GM12878 (cell line): ENCODE measurements at places on chromosomes 2 and 18.

GRCh38 chr2:202064171-202064880 lies 8.7 kb upstream of the KIAA2012 start:
- H3K27me3 ChIP-seq, result no peaks in the 10 kb centered on the region
- H3K4me3 ChIP-seq, result no peak overlapping the region
- no peaks in the 10 kb centered on the region for H3K36me3 ChIP-seq

- H3K27me3 ChIP-seq, result no peaks in the 10 kb centered on the region
- H3K4me1 ChIP-seq, result no peaks in the 10 kb centered on the region
- no peak for DNase-seq
- H3K4me3 ChIP-seq, result no peak overlapping the region
Measured at GRCh38 chr2:173058097-173058496, 17.5 kb upstream of the MAP3K20 start.

DNA sequence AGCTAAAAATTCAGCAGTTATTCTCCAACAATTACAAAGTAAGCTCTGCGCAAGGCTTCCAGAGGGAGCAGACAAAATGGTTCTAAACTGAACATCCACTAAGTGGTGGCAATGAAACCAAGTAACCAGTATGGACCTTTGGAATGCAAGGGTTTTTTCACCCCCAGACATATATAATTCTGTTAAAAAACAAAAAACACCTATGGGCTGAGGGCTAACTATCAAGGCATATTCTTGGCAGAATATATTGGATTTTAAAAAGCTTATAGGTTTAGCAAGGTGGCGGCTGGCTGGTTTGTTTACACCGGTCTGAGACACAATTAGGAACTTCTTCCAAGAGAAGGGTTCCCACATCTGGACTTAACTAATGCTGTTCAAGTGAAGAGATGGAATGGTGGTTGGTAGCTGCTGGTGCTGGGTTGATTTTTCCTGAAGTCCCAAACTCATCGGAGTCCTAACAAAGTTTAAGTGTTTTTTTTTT lies 2.8 kb downstream of the ZFP36L2 start:
- H3K4me1 ChIP-seq, result peaks cover 30% of the 10 kb centered on the region
- H3K27ac ChIP-seq, result peak overlapping the region; percentile 97
- no peak for DNase-seq
- peak overlapping the region; percentile 81 for H3K4me3 ChIP-seq
- no peaks in the 10 kb centered on the region; the same call in 1 of the 2 replicates for H3K36me3 ChIP-seq

DNA sequence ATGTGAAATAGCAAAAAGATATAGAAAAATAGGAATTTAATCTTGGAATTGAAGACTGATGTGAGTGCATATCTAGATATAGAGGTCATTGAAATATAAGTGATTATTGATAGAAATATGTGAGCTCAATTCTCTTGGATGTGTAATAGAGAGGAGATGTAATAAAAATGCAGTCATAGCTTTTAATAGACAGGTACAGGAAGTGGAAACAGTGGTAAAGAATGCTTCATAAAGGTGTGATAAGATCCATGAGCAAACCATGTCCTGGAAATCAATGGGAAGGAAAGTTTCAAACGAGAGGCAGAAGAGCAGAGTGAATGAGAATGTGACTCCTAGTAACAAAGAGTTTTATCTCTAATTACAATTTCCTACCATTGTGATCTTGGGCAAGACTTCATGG lies 634.7 kb upstream of the ZNF804A start:
- H3K27ac ChIP-seq, result no peak overlapping the region
- DNase-seq, result no peak
- no peak overlapping the region for H3K4me3 ChIP-seq

DNA sequence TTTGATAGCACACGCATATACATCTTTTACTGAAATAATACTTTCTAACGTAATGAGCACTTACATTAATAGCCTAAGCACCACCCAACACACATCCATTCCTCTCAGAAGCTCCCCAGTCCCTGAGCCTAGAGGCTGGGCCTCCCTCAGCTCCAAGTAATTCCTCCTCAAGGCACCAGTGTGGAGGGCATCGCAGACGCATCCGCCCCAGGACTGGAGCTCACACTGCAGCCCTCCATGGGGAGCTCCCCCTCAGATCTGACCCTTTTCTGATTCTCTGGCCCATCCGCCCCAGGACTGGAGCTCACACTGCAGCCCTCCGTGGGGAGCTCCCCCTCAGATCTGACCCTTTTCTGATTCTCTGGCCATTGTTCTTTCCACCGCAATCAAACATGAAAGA lies 60.4 kb upstream of the SNTG2 start:
- H3K4me1 ChIP-seq, result no peaks in the 10 kb centered on the region
- no peak overlapping the region for H3K27ac ChIP-seq
- no peak overlapping the region for H3K4me3 ChIP-seq
- H3K27me3 ChIP-seq, result no peaks in the 10 kb centered on the region
- DNase-seq, result no peak

- H3K4me1 ChIP-seq, result peaks cover 8% of the 10 kb centered on the region
- no peaks in the 10 kb centered on the region for H3K27me3 ChIP-seq
- H3K4me3 ChIP-seq, result no peak overlapping the region
- DNase-seq, result no peak
Measured at GRCh38 chr2:75076088-75076487, 117.6 kb downstream of the POLE4 start.

- no peak overlapping the region for H3K27ac ChIP-seq
- H3K27me3 ChIP-seq, result no peaks in the 10 kb centered on the region; the same call in 1 of the 2 replicates
- H3K4me1 ChIP-seq, result 0 out of 2 replicates have a peak, but pooled peaks cover 3% of the 10 kb centered on the region
- DNase-seq, result no peak
- H3K36me3 ChIP-seq, result no peaks in the 10 kb centered on the region
Measured at GRCh38 chr2:238237431-238238135, 2.3 kb downstream of the HES6 start.

DNA sequence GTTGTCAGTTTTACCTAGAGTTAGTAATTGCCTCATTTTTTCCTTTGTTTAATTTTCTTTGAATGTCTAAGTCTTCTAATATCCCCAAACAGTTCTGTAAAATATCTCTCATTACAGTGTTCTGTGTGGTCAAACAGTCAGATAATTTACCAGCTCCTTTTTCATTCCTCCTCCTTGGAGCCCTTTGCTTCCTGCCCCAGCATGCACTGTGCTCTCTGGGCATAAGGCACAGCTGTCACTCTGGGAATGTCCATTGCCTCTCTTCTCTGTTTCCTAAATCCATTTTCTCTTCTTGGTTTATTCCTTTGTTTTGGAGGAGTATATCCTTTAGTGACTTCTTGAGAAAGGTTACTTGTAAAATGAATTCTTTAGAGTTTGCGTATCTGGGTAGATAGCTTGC lies 139.3 kb downstream of the PLCL1 start:
- H3K4me1 ChIP-seq, result no peaks in the 10 kb centered on the region
- H3K27ac ChIP-seq, result no peak overlapping the region
- H3K36me3 ChIP-seq, result no peaks in the 10 kb centered on the region
- no peaks in the 10 kb centered on the region for H3K27me3 ChIP-seq
- no peak overlapping the region for H3K4me3 ChIP-seq

GRCh38 chr2:128026448-128027277 lies 1.2 kb downstream of the SAP130 start:
- no peak for DNase-seq
- H3K4me3 ChIP-seq, result peak overlapping the region; percentile 96
- no peaks in the 10 kb centered on the region; the same call in 1 of the 2 replicates for H3K27me3 ChIP-seq
- no peaks in the 10 kb centered on the region for H3K36me3 ChIP-seq
- H3K27ac ChIP-seq, result peak overlapping the region; percentile 38; the same call in 1 of the 2 replicates
- H3K4me1 ChIP-seq, result 0 out of 2 replicates have a peak, but pooled peaks cover 3% of the 10 kb centered on the region

DNA sequence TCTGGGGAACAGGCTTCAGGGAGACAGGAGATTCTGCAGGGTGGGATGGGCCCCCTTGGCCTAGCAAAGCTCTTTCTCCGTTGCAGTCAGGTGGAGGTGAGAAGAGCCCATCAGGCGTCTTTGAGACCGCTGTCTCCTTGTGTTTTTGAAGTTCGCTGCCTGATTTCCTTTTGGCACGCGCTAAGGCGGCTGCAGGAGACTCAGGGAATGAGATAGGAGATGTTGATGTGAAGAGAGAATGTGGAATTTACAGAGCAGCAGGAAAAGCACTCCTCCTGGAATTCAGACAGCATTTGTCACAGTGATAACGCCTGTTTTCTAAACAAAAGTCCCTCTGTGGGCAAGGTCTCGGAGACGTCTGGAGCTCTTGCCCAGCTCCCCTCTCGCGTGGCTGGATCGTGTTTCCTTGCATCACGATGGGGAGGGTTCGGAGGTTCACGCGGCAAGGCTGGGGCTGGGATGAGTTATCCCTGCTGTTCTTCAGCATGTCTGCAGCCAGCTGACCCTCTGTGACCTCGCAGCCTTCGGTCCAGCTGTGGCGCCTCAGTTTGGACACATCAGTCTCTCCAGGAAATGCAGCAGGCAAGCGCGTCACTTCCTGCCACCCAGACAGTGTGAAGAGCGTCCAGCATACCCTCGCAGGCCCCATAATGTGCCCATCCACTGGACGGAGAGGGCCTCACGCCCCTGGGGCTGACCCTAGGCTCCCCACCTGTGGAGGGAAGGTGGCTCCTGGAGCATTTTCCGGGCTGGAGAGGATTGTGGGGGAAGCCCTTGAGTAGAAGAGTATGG lies 30.2 kb downstream of the GLI2 start:
- no peaks in the 10 kb centered on the region for H3K4me1 ChIP-seq
- no peak for DNase-seq
- no peaks in the 10 kb centered on the region for H3K36me3 ChIP-seq
- no peak overlapping the region for H3K4me3 ChIP-seq
- no peak overlapping the region for H3K27ac ChIP-seq

DNA sequence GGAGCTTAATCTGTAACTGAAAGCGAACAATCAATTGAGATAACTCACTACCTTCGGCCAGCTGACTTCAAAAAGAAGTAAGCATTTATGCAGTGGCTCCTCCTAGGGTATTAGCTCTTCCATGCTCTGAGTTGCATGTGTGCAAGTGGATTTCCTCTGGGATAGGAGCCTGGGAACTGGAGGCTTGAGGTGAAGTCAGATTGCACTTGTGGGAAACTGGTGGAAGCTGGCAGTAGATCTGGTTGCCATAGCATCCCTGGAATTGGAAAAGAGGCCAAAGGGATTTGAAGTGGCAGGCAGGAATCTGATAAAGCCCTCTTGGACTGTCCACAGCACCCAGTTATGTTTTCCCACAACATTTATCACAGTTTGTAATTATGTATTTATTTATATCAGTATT lies 50.6 kb upstream of the FMNL2 start:
- H3K4me1 ChIP-seq, result no peaks in the 10 kb centered on the region
- peaks cover 2% of the 10 kb centered on the region for H3K27me3 ChIP-seq
- H3K36me3 ChIP-seq, result no peaks in the 10 kb centered on the region
- no peak overlapping the region for H3K27ac ChIP-seq

GRCh38 chr2:23619941-23620340 lies 235.0 kb downstream of the KLHL29 start:
- no peaks in the 10 kb centered on the region for H3K27me3 ChIP-seq
- DNase-seq, result no peak
- H3K4me3 ChIP-seq, result no peak overlapping the region
- no peak overlapping the region for H3K27ac ChIP-seq

DNA sequence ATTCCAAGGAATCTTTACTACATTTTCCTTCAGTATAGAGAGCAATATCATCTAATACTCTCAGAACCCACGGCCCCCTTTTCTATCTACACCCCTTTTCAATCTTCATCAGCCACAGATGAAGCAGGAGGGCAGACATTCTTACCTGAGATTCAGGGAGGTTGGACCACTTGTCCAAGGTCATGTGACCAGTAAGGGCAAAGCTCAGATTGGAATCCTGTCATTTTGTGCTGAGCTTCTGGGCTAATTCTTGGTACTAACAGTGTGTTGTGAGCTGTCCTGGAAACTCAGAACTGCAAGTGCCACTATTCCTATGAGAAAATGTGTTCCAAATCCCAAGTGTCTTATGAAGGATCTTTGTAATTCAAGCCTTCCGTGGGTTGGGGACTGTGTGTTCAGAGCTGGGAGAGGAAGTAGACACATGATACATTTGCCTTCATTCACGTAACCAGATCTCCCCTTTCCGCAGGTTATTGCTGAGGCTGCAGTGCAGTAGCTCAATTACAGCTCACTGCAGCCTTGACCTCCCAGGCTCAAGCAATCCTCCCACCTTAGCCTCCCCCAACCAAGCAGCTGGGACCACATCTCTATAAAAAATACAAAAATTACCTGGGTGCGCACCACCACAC lies 3.3 kb downstream of the CHRNA1 start:
- no peaks in the 10 kb centered on the region for H3K36me3 ChIP-seq
- no peak overlapping the region for H3K4me3 ChIP-seq
- DNase-seq, result no peak
- no peak overlapping the region for H3K27ac ChIP-seq
- H3K27me3 ChIP-seq, result peaks cover 3% of the 10 kb centered on the region; the same call in 1 of the 2 replicates

DNA sequence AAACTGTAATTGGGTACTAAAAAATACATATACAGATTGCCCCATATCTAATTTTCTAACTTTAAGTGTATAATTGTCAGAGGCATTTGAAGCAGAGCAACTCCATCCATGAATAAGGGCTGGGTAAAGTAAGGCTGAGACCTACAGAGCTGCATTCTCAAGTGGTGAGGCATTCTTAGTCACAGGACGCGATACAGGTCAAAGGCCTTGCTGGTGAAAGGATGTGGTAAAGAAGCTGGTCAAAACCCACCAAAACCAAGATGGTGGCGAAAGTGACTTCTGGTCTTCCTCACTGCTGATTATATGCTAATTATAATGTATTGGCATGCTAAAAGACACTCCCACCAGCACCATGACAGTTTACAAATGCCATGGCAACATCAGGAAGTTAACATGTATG lies 50.0 kb downstream of the SLC8A1 start:
- H3K4me1 ChIP-seq, result no peaks in the 10 kb centered on the region
- no peak overlapping the region for H3K4me3 ChIP-seq
- H3K27me3 ChIP-seq, result no peaks in the 10 kb centered on the region
- H3K36me3 ChIP-seq, result no peaks in the 10 kb centered on the region
- no peak overlapping the region for H3K27ac ChIP-seq

GRCh38 chr2:206442833-206443734 lies at the start of gene ADAM23:
TSS of gene ADAM23 (plus strand) at chr2:206443532. CDS start at chr2:206443867, 335 bp downstream.
- peak within 1 kb of the TSS; percentile 63 for H3K4me3 ChIP-seq
- H3K36me3 ChIP-seq, result no peaks in the 10 kb centered on the region
- DNase-seq, result no peak
- H3K4me1 ChIP-seq, result peaks cover 7% of the 10 kb centered on the region

- H3K27me3 ChIP-seq, result no peaks in the 10 kb centered on the region
- peak; percentile 62 for DNase-seq
- H3K4me3 ChIP-seq, result peak overlapping the region; percentile 15; the same call in 1 of the 2 replicates
- H3K36me3 ChIP-seq, result peaks cover 4% of the 10 kb centered on the region; the same call in 1 of the 2 replicates
Measured at GRCh38 chr2:64700133-64700809, 46.6 kb upstream of the SERTAD2 start.

DNA sequence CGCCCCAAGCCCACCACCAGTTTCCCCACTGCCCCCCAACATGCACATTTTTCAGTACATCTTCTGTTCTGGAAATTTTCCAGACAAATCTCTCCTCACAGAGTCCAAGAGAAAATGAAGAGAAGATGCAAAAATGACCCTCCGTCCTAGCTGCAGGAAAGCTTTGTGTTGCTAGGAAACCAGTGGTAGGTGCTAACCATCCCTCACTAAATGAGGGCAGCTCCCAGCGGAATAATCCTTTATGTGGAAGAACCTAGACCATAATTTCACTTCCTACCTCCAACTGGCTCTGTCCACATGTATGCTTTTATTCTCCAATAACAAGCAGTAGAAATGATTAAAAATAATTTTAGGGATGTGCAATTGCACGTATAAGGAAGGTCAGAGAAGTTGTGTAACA lies 311.9 kb upstream of the EPHA4 start:
- DNase-seq, result no peak
- H3K4me1 ChIP-seq, result no peaks in the 10 kb centered on the region
- no peaks in the 10 kb centered on the region for H3K27me3 ChIP-seq
- no peak overlapping the region for H3K27ac ChIP-seq
